ENCODE measurements at places on chromosomes 5 and 9.

GRCh38 chr9:935348-935965 lies 41.0 kb upstream of the DMRT3 start:
- DNase-seq = no peak

GRCh38 chr5:120088412-120088811 lies 375.7 kb upstream of the PRR16 start:
- no peak for DNase-seq

DNA sequence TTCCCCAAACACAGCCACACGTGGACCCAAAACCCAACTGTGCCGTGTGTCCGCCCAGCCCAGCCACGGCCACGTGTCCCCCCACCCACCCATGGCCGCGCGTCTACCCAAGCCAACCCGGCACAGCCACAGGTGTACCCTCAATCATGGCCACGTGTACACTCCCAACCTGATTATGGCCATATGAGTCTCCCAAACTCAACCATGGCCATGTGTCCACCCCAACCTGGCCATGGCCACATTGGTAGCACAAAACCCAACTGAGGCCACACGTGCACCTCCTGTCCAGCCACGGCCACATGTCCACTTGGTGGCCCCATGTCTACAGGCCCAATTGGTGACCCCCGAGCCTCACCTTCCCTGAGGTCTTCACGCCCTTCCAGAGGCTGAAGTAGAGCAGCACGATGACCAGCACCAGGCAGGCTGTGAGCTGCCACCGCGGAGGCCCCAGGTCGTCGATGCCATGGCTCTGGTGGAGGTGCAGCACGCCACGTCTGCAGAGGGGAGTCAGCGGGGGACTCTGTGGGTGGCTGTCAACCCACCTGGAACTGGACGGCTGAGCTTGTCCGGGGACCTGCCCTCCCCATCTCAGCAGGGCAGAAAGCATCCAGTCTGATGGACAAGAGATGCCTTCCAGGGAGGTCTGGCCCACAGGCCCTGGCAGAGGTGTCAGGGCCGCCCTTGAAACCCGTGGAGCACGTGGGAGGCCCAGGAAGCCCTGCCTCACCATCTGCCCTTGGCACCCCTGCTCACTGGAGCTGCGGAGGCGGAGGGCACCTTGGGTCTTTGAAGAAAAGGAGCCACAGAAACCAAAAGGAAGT lies 23.5 kb downstream of the SLC6A3 start:
- DNase-seq = no peak

DNA sequence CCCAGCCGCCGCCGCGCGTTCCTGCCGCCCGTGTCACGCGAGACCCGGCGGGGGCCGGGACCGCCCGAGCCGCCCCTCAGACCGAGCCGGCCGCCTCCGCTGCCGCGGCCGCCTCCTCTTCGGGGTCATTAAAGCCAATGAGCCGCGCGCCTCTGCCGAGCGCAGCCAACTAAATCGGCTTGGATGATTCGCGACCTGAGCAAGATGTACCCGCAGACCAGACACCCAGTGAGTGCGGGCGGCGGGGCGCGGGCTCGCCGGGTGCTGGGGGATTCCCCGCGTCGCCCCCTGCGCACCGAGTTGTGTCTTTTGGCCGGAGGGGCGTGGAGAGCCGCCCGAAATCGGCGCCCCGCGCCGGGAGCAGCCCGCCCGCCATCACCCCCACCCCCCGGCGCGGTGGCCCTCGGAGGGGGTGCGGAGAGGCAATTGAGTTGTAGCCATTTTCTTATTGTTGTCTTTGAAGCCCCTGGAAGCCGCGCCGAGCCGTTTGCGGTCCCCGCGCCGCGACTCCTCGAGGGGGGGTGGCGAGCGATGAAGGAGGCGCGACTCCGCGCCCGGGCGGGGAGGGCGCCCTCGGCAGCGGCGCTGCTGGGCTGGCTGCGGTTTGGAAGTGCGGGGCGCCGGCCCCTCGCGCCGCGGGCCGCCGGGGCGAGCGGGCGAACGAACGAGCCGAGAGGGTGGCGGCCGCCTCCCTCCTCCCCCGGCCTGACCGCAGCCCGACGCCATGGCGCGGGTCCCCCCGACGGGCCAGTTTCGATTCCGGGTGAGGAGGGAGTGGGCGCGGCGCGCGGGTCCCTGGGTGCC lies 1.0 kb downstream of the TLE4 start:
- peak; percentile 59 for DNase-seq

DNA sequence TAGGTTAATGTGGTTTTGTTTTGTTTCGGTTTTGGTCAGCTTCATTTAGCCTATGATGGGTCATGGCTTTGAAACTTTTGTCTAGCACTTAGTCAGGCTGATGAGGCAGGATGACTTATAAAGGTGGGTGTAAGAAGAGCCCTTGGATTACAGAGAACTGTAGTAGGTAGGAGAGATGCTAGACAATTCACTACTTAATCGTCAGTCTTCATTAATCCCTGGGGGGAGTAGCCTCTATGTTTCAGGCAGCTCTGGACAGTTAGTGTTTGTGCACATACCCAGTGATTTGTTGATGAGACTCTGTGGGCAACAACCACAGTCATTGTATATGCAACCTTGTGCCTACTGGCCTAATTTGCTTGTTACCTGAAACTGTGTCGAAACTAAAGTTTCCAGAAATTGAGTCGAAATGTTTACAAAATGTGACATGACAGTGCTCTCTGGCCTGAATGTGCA lies 113.3 kb downstream of the MTREX start:
- peak; percentile 39 for DNase-seq

- no peak for DNase-seq
These were observed 8.8 kb upstream of the IGFBPL1 start for GRCh38 chr9:38432922-38433510.

- no peak for DNase-seq
These were observed 168.4 kb downstream of the RASEF start for GRCh38 chr9:82894548-82894947.

GRCh38 chr9:25255216-25255615 lies 423.0 kb downstream of the TUSC1 start:
- DNase-seq = no peak

- no peak for DNase-seq
These were observed 110.0 kb downstream of the ISOC1 start for GRCh38 chr5:129204525-129204924.

DNA sequence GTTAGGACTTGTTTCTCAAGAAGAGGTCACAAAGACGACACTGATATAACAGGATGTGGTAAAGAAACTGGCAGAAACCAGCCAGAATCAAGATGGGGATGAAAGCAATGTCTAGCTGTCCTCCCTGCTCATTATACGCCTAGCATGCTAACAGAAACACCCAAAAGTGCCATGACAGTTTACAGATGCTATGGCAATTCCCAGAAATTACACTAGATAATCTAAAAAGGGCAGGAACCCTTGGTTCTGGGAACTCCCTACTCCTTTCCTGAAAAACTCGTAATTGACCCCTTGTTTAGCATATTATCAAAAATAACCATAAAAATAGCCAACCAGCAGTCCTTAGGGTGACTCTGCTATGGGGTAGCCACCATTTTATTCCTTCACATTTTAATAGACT lies 10.9 kb upstream of the MRPS30 start:
- no peak for DNase-seq

GRCh38 chr5:156359476-156359875 lies 32.5 kb downstream of the SGCD start:
- no peak for DNase-seq

GRCh38 chr5:127891942-127892341 lies 188.8 kb downstream of the CCDC192 start:
- DNase-seq = no peak

DNA sequence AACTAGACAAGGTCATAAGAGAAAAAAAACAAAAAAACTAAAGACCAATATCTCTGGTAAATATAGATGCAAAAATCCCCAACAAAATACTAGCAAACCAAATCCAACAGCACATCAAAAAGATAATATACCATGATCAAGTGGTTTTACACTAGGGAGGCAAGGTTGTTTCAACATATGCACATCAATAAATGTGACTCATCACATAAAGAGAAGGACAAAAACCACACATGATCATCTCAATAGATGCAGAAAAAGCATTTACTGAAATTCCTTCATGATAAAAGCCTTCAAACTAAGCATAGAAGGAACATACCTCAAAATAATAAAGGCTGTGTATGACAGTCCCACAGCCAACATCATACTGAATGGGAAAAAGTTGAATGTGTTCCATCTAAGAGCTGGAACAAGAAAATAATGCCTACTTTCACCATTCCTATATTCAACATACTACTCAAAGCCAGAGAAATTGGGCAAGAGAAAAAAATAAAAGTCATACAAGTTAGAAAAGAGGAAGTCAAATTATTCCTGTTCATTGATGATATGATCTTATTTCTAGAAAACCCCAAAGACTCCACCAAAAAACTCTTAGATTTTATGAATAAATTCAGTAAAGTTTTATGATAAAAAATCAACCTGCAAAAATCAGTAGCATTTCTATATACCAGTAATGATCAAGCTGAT lies 72.2 kb upstream of the FAM169A start:
- no peak for DNase-seq

- no peak for DNase-seq
These were observed 32.8 kb upstream of the SUSD3 start for GRCh38 chr9:93025736-93026135.

- no peak for DNase-seq
These were observed 21.3 kb downstream of the HMCN2 start for GRCh38 chr9:130286781-130287428.

DNA sequence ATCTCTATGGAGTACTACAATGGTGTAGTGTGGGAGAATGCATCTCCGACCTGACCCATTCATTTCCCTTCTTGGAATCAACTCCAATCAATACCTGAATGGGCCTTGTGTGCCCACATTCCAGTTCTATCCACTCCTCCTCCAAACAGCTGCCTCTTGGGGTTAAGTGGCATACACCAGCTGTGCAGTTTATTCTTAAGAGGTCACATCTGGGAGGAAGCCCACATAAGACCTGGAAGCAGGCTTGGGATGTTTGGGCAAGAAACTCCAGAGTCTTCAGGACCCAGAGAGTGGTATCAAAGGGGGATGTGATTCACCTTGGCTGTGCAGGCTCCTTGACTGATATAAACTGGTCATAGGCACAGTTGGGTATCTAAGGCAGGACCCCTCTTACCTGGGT lies 46.0 kb downstream of the ACTBL2 start:
- DNase-seq = no peak

DNA sequence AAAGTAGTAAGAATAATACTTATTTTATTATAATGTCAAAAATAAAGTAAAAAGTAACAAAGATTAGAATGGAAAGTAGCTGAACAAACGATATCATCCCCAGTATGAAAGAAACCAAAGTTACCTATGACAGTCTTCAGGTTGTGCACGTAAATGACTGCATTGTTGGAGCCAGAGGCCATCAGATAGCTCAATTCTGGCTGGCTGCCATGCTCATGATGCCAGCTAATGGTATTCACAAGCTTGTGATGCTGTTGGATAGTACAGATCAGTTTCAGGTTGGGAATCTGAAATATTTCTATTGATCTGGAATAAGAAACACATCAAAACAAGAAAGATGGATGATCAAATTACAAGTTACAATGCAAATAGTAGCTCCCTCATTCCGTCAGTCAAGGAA lies 21.1 kb downstream of the GEMIN5 start:
- DNase-seq = no peak

DNA sequence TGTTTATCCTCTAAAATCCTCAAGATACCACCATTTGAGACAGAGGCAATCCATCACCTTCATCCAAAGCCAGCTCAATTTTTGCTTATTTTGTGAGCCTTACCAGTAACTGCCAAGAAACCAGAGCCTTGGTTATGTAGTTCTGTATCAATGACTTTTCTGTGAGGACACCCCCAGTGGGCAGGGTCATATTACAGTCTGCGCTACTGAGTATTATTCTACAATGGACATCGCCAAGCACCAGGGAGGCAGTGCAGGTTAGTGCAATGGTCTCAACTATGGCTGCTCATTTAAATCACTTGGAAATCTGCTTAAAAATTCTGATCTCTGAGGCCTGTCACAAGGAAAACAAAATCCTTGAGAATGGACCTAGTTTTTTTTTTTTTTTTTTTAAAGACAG lies 90.5 kb upstream of the NIPAL4 start:
- DNase-seq = no peak

DNA sequence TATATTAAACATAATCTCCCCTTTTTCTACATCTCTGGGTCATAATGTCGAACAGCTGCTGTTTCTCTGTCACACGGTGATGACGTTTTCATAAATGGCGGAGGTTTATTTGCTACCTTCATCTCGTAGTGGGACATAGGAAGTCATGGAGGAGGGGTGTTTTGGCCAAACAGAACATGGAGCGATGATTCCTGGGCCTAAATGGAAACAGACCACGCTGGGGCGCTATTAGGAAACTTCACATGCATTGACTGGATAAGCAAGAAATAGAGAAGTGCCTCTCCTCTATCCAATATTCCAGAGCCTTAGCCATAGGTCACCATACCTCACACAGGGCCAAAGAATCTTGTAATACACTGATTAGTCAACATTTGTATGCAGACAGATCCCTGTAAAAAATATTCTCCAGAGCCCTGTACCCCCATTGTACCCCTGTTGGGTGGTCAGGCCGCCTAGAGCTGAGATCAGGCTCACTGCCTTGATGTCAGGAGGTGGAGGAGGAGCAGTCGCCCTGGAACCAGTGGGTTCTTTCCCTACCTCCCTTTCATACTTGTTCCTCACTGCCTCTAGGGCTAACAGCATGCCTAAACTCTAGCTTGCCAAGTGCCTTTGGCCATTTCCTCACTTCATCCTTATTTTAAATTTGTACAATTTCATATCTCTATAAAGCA lies 77.8 kb upstream of the SPIN1 start:
- no peak for DNase-seq

GRCh38 chr5:170056561-170057267 lies 49.0 kb upstream of the FOXI1 start:
- DNase-seq = no peak

DNA sequence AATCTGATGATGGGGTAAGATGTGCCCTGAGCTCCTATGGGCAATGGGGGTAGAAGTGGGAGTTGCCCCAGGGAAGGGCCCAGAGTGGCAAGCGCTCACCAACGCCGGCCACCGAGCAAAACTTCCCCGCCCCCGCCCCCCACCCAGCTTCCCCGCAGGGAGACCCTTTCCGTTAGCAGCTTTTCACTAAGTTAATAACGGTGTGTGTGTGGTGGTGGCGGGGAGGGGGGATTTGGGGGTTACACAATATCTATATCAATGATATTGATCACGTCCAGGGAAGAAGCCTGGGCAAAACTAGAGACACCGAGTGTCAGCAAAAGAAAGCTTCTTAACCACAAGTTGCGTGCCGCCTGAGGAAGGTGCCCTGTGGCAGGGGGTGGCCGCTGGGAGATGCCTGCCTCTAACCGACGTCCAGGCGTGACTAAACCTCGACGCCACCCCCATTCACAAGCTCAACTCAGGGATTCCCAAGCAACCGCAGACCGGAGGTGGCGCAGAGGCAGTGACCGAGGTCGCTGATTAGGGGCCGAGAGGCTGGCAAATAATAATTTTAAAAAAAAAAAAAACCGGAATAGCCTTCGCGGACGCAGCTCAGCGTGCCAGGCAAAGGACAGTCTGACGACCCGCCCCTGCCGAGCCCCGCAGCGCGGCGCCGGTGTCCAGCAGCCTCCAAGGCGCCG lies 222.6 kb downstream of the MEF2C start:
- no peak for DNase-seq

DNA sequence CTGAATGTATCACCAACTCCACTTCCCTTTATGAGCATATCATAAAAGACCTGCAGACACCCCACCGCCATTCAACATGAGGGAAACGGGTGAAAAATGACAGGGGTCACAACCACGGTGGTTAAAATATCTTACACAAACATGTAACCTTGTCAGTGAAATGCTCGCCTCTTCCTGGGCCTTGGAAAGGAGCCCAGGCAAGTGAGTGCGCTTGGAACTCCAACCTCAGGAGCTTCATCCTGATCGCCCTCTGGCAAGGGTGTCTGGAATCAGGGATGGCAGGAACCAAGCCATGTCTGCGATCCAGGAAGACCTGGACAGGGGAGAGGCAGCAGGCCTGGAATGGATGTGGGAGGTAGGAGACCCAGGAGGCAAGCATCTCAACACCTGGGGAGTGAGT lies 282.7 kb downstream of the GAS1 start:
- DNase-seq = no peak

All from stimulated activated CD4-positive, alpha-beta T cell treated with anti-CD3 and anti-CD28 coated beads, Interleukin-2, amount 100 ng/mL, for 24 hours (primary cell).